Suprapubic skin (tissue), 4 donors: ENCODE measurements at places on chromosomes 1 and 21.

- DNase-seq = no peak
These were observed 66.5 kb upstream of the PROX1 start for GRCh38 chr1:213921311-213921710.

DNA sequence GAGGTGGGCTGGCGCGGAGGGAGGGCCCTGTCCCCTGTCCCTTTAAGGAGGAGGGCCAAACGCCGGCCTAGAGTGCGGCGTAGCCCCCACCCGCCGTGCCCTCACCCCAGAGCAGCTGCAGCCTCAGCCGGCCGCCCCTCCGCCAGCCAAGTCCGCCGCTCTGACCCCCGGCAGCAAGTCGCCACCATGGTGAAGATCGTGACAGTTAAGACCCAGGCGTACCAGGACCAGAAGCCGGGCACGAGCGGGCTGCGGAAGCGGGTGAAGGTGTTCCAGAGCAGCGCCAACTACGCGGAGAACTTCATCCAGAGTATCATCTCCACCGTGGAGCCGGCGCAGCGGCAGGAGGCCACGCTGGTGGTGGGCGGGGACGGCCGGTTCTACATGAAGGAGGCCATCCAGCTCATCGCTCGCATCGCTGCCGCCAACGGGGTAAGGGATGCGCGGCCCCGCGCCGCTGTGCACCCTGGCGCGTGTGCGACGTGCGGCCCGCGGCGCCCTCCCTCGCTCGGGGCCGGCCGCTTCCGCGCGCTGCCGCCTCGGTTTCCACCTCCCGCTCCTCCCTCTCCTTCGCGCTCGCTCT is at the start of gene PGM1:
Gene PGM1 (plus strand): TSS at position 109 of the 583 bp plus-strand sequence. CDS start 78 bp downstream, at position 187.
- DNase-seq = peak; percentile 87

- DNase-seq = no peak
These were observed 32.4 kb upstream of the MGST3 start for GRCh38 chr1:165598676-165599059.

- DNase-seq = no peak
These were observed 35.0 kb upstream of the TMEM61 start for GRCh38 chr1:54945393-54945936.

GRCh38 chr1:200305806-200306205 is 104.0 kb downstream of the ZNF281 start:
- DNase-seq = no peak

DNA sequence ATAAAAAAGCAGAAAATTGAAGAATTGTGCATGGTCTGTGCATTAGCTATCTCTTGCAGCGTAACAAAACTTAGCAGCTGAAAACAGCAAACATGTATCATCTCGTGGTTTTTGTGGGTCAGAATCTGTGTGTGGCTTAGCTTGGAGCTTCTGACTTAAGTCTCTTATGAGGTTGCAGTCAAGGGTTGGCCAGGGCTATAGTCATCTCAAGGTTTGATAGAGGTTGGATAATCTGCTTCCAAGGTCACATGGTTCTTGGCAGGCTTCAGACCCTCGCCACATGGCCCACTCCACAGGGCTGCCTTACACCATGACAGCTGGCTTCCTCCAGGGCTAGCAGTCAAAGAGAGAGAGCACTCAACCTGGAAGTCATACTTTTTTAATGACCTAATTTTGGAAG is 35.9 kb downstream of the CNST start:
- DNase-seq = no peak

DNA sequence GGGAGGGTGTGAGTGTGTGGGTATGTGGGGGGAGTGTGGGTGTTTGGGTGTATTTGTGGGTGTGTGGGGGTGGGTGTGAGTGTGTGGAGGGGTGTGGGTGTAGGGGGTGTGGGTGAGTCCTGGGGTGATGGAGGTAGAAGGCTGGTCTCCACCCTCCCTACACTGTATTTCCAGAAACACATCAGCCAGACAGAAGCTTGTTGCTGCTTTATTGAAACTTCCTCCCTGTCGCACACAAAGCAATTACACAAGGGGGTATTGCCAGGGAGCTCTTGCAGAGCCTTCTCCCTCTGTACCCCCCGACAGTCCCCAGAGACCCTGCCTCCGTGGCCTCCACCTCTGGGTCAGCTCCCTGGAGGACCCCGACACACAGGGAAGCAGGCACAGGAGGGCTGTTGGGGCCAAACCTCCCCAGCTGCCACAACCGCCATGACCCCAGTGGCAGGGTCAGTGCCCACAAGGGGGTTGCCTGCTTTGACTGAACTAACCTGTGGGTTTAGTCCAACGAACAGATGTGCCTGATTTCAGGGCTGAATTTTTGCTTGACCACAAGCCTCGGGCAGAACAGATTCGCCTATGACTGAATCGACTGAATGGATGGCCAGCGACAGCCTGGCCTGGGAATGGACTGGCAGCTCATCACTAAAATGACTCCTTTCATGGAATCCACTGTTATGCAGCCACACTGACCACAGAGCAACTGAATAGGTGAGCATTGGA is 9.1 kb upstream of the MATN1 start:
- DNase-seq = no peak

DNA sequence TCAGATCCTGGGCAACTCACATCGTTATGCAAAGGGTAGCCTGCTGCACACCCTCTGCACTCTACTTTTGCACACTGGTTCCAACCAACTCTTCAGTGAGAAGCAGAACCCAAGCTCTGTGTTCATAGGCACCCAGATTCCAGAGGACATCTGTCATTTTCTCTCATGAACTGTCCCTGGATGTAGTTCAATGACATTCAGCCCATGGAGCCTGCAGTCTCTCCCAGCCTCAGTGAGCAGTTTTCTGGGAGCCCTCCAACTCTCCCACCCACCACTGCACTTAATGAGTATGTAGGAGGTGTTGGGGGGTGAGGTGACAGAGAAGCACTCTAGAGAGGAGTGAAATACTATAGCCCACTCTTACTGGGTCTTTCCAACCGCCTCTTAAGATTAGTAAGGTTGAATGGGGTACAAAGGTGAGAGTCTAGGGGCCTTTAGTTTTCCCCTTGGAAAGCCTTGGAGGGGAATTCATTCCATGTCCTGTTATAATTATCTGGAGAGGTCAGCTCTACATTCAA is 58.1 kb upstream of the APOBEC4 start:
- no peak for DNase-seq

GRCh38 chr1:157992031-157992832 is 1.2 kb upstream of the KIRREL1 start:
- no peak for DNase-seq

DNA sequence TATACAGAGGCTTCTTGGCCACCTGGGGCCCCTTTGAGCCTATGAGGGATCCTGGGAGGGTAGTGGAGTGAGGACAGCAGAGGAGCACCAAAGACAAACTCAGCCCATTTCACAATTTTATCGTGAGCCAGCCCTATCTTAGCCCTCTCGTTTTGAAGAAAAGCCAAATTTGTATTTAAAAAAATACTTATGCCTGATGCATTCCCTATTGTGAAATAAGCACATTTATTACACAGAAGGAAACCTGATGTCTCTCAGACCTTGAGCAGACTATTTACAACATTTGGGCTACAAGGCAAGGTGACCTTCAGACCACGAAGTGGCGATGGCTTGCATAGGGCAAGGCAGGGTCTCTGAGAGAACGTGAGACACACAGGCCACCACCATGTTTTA is 41.3 kb upstream of the H6PD start:
- no peak for DNase-seq

- no peak for DNase-seq
These were observed 223.3 kb upstream of the GREM2 start for GRCh38 chr1:240835291-240835690.

DNA sequence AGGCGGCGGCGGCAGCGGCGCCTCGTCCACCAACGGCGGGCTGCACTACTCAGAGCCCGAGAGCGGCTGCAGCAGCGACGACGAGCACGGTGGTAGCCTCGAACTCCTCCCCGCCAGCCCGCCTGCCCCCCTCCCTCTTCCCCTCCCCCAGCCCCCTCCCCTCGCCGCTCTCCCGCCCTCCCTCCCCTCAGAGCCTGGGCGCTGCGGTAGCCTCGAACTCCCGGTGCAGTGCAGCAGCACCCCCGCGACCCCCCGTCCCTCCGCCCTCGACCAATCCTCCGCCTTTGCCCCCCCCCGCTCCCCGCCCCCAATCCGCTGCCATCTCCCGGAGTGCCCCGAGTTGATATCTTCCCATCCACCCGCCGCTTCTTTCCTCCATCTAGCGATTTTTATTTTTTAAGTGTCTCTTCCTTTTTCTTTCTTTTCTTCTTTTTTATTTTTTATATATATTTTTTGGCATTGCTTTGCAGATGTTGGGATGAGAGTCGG is 516 bp downstream of the RCOR3 start:
- peak; percentile 80 for DNase-seq

- no peak for DNase-seq
These were observed 729 bp downstream of the NADK start for GRCh38 chr1:1777583-1777899.

- peak; percentile 95 for DNase-seq
These were observed at the start of gene PHLDA3 for GRCh38 chr1:201468844-201469644. Gene PHLDA3 (minus strand): TSS chr1:201469188. CDS start chr1:201468786, 402 bp downstream.

- no peak for DNase-seq
These were observed 17.6 kb downstream of the OSCP1 start for GRCh38 chr1:36432616-36433015.

DNA sequence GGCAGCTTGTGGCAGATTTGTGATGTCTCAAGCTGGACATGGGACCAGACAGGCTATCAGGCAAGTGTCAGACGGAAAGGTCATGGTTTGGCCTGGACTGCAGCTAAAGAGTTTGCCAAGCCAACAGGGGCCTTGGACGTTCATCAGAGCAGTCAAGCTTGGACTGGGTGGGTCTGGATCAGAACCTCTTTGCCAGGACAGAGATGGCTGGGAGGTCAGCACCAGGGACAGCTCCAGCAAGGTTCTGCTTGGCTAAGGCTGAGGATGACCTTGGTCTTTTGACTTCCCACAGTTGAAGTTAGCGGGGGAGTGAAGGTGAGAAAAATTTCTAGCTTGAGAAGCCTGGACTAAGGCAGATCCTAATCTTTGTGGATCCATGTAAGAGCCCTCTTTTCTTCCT is 68.1 kb downstream of the GRIK3 start:
- no peak for DNase-seq

- DNase-seq = no peak
These were observed 39.2 kb upstream of the SERBP1 start for GRCh38 chr1:67469431-67469830.

- no peak for DNase-seq
These were observed 17.4 kb upstream of the HNRNPU start for GRCh38 chr1:244881552-244882280.

GRCh38 chr1:1283821-1284220 is 3.6 kb downstream of the SCNN1D start:
- no peak for DNase-seq

GRCh38 chr1:40017951-40018575 is 22.5 kb upstream of the CAP1 start:
- DNase-seq = no peak

- no peak for DNase-seq
These were observed 373.0 kb upstream of the ADAMTS5 start for GRCh38 chr21:27339902-27340301.

DNA sequence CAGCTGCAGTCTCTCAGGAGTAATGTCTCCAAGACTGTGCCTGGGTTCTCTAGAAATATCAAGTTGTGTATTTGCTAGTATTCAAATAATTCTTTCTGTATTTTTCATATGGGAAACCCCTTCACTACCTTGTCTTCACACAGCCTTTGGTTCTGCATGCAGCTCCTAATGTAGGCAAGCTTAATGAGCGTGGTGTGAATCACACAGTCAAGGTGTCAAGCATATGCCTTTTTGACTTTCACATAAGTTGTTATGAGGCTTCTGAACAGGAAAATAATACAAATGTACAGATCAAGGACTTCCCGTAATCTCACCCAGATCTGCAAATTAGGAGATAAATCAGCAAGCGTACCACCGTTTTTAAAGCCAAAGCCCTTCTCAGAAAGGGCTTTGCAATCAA is at the start of gene FCRL3:
Gene FCRL3 (minus strand): TSS at position 38 of the 400 bp plus-strand sequence. CDS start 280 bp downstream, outside the sequence.
- DNase-seq = no peak

DNA sequence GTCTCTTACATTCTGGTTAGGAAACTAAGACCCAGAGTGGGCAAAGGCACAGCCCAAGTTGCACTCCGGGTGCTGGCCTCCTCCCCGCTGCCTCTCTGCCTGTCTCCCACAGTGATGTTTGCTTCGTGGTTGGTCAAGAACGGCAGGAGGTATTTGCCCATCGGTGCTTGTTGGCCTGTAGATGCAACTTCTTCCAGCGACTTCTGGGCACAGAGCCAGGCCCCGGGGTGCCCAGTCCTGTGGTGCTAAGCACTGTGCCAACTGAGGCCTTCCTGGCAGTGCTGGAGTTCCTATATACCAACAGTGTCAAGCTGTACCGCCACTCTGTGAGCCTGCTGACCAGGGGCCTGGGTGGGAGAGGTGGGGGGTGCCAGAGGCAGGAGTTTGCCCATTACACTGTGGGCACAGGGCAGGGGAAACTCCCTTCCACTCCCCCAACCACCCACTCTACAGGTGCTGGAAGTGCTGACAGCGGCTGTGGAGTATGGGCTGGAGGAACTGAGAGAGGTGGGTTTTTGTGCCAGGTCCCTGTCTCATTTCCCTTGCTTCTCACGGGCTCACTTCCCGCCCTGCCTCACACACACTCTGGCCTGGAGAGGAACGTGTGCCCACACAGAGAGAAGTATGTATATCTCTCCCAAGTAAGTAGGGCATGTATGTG is 1.9 kb downstream of the BTBD19 start:
- peak; percentile 86 for DNase-seq

GRCh38 chr1:93350322-93350721 is 4.6 kb downstream of the DR1 start:
- DNase-seq = no peak
